ENCODE measurements at places on chromosomes 4 and X.
A peak's percentile ranks its signal among the peaks of the same experiment; 100 is the strongest.

DNA sequence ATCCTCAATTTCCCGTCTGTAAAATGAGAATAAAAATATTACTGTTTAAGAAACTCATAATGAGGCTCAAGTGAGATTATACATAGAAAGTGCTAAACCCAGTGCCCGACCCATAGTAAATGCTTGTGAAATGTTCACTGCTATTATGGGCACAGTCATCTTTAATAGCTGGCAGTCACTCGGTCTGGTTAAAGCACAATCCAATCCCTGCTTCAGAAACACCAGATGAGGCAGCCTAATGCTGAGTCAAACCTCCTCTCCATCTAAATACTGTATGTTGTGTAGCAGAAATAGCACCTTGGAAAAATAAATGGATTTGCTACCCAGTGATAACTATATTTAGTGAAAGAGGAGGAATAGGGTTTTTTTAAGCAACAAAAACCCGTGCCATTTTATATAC lies 14.5 kb downstream of the EVC2 start:
- no peak for DNase-seq

GRCh38 chr4:7462509-7462971 lies 27.8 kb upstream of the PSAPL1 start:
- peak; percentile 80 for DNase-seq

DNA sequence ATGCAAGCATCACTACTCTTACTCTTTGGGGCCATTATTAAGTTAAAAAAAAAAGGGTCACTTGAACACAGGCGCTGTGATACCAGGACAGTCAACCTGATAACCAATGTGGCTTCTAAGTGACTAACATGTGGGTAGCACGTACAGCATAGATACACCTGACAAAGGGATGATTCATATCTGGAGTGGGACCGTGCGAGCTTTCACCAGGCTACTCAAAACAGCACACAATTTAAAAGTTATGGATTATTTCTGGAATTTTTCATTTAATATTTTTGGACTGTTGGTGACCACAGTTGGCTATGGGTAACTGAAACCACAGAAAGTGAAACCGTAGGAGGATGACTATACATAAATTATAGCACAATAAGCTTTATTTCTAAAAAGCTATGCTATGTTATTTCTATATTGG lies 113.8 kb upstream of the STIM2 start:
- DNase-seq, result no peak

DNA sequence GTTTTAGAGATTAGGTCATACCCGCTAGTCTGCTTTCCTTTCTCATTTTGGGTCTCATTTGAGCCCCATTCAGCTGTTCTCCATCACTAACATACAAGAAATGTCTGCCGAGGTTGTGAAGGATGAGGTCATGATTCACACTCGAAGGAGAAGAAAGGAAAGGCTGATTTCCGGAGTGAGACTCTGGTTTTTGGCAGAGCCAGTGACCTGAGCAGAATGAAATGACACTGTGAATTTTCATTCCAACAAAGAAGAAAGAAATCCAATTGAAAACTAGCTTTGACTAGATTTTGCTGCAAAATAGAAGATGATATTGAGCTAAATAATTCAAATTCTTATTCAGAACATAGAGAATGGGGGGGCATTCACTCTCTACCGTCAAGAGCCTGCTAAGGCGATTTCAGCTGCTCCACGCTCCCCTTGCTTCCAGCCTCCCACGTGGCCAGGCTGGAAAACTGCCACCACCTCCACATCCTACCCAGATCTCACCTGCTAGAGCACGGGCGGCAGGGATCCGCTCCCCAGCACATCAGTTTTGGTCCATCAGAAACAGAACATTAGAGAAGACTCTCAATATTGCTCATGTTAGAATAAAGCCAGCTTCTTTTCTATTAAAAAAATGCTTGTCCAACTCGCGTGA lies 39.0 kb downstream of the F11 start:
- no peak for DNase-seq

DNA sequence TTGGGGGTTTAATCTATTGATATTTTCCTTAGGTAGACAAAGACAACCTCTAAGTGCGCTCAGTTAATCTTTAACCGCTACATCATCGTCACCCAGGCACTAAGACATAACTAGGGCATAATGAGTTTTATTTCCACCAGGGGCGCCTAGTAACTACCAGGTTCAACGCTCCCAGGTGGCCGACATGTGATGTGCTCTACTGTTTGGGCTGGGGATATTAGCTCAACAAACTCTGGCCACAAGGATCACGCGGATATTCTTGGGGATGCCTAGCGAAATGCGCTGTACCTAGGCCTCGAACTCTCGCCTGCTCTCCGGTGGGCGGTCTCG lies 915 bp upstream of the RAB33B start:
- DNase-seq, result no peak

DNA sequence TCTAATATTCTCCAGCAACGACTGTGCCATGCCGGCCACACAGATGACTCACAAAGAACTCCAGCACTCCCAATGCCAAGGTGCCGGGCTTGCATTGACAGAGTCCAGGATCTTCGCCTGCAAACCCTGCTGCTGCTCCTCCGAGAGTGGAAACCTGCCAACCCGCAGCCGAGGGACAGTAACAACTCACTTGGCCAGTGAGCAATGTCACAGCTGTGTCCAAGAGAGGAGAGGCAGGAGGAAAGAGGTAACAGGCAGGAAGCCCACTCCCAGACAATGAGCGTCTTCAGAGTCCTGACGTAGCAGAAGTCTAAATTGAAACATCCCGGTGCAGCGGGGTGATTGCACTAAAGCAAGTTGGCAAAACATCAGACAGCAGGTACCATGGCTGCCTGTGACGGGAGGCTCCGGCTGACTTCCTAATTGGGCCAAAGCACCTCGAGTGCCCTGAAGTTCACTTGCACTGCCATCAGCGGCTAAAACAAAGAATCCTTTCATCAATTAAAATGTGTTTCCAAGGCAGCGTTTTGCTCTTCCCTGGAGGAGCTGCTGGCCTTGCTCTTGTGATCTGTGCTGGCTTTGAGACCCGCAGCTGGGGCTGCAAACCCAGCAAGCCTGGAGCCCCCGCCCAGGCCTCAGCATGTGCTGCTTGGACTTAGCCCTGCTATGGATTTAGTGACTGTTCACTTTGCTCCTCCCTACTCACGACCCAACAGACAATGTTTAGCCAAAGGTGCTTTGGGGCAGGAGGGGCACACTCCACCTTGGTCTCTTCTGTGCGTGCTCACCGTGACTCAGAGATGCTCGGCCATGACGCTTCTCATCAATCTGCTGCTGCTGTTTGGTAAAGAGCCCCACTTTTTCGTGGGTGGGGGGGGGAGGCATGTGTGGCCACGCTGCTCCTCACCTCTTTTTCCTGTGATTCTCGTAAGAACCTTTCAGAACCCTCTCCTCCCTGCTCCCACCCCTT lies 36.5 kb downstream of the DCTD start:
- peak; percentile 30 for DNase-seq

- DNase-seq, result no peak
Measured at GRCh38 chrX:716136-716535, 85.5 kb downstream of the SHOX start.

- DNase-seq, result peak; percentile 55
Measured at GRCh38 chr4:83252782-83253405, 31.7 kb downstream of the COQ2 start.

DNA sequence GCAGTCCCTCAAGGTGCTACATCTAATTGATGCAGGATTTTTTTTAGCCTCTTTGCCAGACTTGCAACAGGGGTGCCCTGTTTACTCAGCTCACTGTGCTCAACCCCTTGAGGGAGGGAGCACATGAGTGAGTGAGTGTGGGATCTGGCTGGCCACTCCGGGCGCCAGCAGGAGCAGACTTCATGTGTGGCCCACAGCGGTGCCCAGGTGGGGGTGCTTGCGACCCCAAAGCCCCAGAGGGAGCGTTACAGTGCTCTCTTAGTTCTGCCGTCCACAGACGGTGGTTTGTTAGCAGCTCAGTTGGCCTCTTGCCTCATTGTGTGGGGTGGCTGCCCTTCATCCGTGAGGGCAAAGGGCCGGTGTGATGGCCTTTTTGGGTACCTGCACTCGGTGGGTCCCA lies 81.6 kb upstream of the MYOZ2 start:
- DNase-seq, result no peak

GRCh38 chrX:133726211-133726630 lies 259.2 kb downstream of the GPC3 start:
- no peak for DNase-seq

- DNase-seq, result no peak
Measured at GRCh38 chrX:35682476-35682875, 115.7 kb upstream of the MAGEB16 start.

DNA sequence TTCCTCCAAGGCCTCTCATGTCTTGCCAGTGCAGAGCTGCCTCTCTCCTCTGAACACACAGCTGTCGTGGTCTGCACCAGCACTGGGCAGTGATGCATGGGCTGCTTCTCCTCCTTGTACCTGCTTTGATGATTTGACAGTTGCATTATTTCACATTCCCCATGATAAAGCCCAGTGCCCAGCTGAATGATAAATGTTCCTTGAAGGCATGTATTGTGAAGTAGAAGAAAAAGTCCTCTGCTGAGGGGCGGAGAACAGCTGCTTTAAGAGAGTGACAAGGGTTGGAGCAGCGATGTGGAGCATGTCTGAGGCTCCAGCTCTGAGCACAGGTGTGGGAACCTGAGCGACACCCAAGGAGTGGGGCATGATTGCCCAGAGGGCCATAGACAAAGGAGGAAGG lies 21.1 kb upstream of the TRIM2 start:
- DNase-seq, result no peak

DNA sequence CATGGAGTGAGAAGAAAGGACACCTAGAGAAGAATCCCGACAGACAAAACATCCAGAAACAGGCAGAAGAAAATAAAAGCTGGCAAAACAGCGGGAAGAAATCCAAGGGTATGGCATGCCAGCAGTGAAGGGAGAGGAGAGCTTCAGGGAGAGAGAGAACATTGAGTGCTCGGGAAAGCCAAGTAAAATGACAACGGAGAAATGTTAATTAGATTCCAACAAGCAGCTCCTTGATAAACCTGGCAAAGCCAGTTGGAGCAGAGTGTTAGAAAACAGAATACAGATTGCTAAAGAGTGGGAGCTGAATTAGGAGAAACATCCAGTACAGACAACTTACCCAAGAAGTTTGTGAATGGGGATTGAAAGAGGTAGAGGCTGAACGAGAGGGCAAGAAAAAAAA lies 40.4 kb upstream of the MAOA start:
- peak; percentile 24 for DNase-seq

DNA sequence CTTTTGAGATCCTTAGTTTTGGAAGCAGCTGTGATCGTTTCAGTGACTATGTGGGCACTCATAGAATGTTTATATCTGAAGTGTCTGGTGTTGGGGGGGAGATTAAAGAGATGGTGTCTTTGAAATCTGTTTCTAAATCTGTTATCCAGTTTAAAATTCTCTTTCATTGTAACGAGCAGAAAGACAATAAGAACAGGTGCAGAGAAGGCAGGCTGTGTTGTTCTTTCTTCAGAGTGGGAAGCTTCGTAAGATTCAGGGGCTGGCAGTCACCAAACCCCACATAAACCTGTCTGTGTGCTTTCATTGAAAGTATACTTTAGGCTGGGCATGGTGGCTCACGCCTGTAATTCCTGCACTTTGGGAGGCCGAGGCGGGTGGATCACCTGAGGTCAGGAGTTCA lies 16.3 kb upstream of the DHRSX start:
- DNase-seq, result no peak

DNA sequence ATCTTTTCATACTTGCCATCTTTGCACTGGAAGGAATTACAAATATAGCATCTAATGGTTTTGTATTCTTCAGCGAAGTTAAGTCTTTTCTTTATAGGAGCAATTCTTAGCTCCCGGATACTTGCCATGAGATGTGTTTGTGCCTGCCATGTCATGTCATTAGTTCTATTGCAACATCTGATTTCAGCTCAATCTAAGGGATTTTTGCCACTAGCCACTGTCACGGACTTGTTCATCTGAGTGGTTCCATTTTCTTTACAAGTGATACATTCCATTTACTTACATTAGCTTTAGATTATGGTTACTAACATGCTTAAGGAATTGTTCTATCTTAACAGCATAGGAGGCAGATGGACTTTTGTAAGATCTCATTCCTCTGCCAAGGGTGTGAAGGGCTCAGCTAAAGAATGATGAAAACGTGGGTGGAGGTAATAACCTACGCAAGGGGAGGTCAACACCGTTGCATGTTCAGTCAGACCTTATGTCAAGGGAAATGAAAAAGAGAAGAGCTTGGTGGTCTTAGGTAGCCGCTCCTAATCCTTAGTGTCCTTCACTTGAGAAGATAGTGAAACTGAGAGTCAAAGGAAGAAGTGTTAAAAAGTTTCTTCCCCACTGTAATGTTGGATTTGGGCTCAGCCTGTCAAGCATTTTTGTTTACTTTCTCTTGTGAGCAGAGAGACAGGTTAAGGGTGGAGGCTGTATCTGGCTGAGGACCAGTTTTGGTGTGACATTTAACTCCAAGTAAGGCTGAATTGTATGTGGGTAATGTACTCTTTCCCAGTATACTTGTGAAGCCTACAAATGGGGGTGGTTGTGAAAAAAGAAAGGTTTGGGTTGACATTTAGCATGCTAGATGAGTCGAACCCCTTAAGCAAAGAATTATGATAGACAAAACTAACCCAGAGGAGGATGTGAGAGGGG lies 3.6 kb upstream of the KLHL2 start:
- no peak for DNase-seq

- DNase-seq, result no peak
Measured at GRCh38 chr4:21954916-21955315, 6.3 kb upstream of the KCNIP4 start.

DNA sequence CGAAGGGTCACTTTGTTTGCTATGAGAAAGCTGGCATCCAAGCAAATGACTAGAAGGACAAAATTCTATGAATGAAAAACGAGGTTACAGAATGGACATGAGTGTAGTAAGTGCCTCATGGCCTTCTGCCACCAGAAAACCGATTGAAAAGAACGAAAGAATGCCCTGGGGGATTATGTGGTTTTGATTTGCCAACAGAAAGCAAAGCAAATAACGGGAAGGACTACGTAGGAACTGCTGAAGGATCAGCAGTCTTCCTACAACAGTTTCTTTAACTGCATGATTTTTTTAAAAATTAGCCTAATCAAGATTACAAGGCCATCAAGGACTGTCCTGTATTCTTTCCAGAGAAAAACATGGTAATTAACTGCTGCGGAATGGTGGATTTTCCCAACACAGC lies 50.6 kb downstream of the NRK start:
- no peak for DNase-seq

GRCh38 chr4:74096265-74096980 lies 2.6 kb downstream of the CXCL2 start:
- no peak for DNase-seq

- peak; percentile 63 for DNase-seq
Measured at GRCh38 chr4:185096032-185096653, 46.9 kb upstream of the SLC25A4 start.
